ENCODE measurements at places on chromosomes 6 and 20.

DNA sequence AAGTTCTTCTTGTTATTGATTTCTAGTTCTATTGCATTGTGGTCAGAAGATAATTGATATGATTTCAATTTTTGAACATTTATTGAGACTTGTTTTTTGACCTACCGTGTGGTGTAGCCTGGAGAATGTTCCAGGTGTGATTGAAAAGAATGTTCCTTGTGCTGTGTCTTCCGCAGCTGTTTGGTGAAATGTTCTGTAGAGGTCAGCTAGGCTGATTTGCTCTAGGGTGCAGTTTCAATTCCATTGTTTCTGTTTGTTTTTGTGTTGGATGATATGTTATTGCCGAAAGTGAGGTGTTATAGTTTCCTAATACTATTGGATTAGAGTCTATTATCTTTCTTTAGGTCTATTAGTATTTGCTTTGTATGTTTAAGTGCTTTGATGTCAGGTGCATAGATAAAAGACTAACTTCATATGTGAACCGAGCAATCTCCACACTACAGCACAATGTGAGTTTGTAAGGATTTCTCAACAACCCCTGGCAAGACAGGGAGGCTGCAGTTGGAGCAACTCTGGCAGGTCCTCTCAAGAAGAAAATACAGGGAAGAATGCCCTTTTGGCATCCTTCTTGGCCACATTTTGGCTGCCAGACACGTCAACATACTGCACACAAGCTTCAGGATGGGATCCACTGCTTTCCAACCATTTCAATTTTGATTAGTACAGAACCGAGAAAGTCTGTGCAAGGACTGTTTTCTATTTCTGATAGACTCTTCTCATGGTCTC, 320.7 kb downstream of the RNF144B start:
- DNase-seq, result no peak

DNA sequence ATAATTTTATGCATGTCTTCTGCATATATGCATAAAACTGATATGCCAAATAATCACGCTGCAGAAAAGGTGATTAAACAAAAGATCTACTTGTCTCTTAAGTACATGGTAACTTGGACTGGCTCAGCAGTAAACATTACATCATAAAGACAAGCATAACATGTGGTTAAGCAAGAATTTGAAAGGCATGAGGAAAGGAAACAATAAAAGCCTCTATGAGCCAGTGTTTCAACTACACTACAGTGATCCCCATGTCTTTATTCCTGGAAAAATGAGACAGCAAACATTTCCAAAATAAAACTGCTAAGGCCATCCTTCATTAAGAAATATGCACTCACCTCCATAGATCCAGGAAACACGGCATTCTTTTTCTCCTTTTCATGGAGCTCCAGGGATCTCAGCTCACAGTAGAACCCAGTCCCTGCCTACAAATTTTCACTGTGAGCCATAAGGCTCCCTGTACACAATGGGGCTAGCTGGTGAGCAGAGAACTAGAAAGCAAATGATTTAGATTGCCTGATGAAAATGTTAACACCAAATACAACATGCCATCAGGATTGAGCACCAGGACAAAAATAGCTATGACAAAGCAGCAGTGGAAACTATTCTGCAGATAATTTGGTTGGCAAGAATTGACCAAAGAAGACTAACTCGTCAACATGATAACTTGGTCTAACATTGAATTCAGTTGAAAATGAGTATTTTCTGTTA, 156.1 kb downstream of the COL21A1 start:
- peak; percentile 4 for DNase-seq

DNA sequence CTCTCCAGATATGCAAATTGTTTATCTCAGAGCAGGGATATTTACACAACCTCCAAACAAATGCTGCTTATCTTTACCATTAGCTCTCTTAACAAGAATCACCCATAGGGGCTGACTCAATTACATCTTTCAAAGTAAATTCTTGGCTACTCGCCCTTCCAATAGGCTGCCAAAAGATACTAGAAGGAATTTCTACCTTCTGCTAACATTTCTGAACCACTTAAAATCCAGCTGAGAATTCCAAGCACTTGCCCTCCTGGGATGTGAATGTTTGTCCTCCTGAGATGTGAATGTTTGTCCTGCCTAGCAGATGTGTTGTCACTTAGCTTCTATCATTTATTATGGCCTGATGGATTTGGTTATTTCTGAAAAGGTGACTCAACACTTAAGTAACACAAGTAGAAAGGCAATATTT, 388.0 kb downstream of the GJA1 start:
- DNase-seq, result no peak

GRCh38 chr6:87700397-87701343, 1.4 kb downstream of the AKIRIN2 start:
- DNase-seq, result peak; percentile 61

DNA sequence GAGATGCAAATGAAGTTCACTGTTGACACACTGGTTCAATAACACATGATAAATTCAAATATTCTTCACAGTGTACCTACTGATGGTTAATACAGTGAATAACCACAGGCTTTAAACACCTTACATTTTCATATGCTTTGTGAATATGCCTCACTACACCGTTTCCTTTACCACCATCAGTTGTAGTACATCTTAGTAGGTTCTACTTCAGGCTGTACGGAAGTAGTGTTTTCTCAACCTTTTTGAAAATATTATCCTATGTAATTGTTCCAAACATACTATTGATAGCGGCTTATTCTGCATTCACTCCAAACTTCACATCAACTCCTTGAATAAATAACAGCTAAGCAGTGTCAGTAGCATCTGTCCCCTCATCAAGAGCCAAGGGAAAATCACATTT, 15.3 kb downstream of the ZBTB9 start:
- no peak for DNase-seq

GRCh38 chr6:52337633-52338290, 24.2 kb upstream of the PAQR8 start:
- DNase-seq, result no peak

DNA sequence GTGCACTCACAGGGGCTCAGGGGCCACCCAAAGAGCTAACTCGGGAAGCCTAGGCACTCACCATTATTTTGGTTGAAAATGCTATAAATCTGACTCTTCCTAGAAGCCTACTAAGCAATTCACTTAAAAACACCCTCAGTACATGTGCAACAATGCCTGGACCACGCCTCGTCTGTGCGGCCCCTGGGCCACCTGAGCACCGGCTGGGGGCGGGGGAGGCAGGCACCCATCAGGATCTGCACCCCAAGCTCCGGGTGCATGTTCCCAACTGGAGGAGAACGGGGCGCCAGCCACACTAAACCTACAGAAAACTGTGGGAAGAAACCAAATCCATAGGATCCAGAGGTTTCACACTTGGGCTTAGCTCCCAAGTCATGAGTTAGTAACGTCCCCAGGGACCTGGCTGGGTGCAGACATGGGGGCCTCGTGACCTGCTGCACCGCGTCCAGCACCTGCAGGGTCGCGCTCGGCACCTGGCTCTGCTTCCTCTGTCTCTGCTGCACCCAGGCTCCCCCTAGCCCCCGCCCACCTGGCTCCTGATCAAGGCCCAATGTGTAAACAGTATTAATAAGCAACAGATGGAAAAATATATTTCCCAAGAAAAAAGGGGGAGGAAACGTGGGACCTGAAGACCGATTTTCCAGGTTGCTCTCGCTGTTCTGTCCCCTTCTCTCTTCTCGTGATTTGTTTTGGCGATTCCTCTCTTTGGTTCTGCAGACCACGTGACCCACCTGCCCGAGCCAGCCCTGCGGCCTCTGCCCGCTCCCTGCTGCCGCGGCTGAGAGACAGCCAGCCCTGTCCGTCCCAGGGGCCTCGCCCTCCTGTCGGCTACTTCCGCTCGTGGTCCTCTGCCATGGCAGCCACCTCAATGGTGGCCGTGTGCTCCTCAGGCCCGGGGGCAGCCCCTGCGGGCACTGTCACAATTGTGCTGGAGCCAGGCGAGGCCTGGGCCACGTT, 15.5 kb upstream of the HELZ2 start:
- DNase-seq, result no peak

GRCh38 chr20:43448748-43449535, 8.8 kb upstream of the SRSF6 start:
- peak; percentile 73 for DNase-seq

DNA sequence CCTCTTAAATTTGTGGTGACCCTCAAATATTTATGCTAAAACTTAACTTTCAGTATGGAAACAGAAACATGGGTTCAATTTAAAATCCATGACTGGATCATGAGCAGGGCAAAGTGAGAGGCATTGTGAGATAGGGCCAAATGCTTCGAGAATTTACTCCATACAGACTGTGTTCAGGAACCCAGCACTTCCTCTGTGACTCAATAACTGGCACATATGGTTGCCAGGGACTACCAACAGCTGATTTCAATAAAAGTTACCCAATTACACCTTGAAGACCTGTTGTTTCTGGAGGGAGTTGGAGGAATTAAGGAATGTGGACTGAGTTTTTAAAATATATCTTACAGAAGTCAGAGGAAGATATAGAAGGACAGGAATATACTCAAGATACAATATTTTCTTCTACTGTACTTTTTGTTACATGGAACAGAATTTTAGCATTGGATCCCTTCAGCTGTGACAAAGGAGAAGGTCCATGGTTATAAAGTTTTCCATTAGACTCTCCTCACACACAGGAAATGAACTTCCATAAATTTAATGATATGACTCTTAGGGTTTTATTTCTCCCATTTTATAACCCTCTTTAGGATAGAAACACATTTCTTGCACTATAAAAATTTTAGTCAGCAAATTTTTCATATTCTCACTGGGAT, 258.5 kb downstream of the KHDC1L start:
- DNase-seq, result no peak

DNA sequence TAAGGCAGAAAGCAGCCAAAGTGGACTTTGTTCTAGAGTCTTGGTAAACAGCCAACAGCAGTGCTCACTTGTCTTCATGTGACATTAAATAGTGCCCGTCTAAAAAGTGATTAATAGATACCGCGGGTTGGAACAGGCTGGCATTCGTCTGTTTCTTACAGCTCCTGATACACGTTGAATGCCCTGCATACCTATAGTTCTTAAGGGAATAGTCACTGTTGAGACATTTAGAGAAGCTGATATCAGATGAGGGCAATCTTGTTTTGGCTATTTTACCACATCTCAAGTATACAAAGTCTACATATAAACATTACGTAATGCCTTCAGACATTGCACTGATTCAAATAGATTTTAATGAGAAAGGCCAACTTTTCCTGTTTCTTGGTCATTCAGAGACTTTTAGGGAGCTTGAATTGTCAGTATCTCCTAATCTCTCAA, 374.9 kb upstream of the FLRT3 start:
- no peak for DNase-seq

DNA sequence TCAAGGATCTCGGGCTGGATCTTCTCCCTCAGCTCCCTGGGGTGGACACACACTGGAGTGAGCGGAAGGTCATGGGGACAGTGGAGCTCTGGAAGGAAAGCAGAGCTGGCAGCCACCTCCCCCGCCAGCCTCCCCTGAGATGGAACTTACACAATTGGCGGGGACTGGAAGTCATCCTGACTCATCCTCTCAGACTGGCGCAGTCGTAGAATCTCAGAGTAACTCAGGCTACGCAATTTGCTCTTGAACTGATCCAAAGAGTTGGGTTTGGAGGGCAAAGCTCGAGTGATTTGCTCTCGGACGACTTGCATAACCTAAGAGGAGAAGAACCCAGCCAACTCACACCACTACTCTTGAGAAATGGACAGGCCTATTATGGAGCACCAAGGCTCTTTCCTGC, 34.8 kb downstream of the ELMO2 start:
- no peak for DNase-seq

DNA sequence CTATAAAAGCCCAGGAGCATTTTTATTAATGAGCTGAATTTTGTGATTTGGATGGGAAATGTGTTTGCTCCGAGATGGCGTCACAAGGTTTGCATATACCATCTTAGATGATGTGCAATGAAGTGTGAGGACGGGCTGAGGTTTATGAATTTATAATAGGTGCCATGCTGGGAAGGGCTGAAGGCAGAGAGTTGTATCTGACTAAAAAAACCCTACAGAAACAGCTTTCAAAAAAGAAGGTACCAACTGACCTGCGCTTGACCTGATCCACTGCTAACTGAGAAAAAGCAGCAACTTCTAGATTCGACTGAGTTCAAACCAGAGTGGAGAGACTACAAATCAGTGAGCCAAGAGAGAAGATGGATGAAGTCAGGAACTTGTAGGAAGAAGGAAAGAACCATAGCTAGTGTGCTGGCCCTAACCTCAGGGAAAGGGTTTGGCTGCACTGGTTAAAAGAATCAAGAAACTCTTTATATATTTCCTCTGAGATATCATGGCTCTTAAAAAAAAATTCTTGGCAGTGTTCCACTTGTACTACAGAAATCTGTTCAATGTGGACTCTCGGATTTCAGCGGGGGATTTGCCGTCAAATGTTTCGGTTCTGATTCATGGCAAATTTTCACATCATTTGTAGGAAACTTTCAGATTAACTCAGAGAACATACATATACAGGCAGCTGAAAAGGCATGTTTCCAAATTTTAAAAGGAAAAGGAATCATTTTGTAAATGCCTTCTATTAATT, 56.5 kb upstream of the HDGFL1 start:
- no peak for DNase-seq

DNA sequence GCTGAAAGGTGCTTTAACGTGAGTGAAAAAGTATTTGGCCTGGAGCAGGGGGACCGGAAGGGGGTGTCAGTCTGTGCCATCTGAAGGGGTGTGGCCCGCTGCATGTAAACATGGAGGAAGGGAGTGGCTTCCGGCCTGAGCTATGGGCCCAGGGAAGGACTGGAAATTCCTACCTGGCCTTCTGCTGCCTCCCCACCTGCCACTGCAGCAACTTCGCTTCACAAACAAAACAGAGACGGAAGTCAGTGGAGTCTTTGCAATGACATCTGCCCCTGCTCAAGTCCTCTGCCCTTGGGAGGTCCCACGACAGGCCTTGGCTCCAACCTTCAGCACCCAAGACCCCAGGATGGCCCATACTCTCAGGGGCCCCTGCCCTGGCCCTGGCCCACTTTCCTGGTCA, 28.1 kb upstream of the FOXP4 start:
- no peak for DNase-seq

GRCh38 chr20:16861708-16862107, 113.5 kb downstream of the OTOR start:
- no peak for DNase-seq

GRCh38 chr6:1372690-1373089, 16.7 kb upstream of the FOXF2 start:
- no peak for DNase-seq

GRCh38 chr20:45782890-45783289, 8.8 kb downstream of the WFDC3 start:
- DNase-seq, result no peak

DNA sequence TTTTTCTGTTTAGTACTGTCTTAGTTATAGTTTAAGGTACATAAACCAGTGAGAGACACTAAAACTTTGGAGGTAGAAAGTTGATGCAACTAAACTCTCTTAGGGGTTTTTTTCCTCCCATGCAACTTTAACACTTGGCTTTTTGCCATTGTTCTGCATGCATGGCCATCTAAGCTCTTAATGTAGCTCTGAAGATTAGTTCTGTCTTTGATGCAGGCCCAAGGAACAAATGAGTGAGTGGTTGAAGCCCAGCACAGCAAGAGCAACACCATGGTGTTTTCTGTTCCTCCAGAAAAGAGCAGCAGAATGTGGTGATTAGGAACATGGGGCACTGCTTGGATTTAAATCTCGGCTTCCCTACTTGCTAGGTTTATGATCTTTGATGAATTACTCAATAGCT, 89.3 kb downstream of the L3MBTL3 start:
- no peak for DNase-seq
